Spinal cord (tissue), 10 donors: ENCODE measurements at places on chromosomes 7 and 10.

DNA sequence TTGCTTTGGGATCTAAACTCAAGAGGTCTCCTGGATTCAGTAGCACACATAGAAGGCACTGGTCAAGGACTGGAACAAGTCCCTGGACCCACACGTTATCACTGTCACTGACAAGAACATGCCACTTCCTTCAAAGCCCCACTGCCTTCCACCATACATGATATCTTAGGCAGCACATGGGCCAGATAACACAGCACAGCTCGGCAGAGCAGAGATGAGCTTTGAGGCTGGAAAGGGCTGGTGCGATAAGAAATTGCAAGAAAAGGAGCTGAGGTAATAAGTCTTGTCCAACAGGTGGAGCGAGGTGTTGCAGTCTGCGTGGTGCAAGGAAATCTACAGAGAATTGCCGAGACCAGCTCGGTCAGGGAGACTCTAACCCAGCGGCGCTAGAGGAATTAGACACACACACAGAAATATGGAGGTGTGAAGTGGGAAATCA lies 139.8 kb upstream of the CDK13 start:
- no peak for DNase-seq

DNA sequence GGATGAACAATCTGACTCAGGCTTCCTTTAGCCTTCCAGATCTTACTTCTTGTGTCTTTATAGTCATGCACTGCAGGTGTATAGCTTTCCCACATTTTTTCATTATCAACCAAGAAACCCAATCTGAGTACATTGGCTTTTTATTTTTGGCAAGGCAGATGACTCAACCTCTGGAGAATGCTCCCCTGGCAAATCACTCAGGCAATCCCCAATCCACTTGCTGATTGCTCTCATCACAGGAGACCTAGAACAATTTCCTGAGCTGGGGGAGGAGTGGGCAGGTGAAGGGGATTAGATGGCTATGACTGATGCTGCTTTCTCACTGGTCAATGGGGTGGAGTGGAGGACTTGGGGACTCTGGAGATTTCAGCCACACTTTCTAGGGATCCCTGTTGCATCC lies 134.4 kb downstream of the SLC16A9 start:
- no peak for DNase-seq

DNA sequence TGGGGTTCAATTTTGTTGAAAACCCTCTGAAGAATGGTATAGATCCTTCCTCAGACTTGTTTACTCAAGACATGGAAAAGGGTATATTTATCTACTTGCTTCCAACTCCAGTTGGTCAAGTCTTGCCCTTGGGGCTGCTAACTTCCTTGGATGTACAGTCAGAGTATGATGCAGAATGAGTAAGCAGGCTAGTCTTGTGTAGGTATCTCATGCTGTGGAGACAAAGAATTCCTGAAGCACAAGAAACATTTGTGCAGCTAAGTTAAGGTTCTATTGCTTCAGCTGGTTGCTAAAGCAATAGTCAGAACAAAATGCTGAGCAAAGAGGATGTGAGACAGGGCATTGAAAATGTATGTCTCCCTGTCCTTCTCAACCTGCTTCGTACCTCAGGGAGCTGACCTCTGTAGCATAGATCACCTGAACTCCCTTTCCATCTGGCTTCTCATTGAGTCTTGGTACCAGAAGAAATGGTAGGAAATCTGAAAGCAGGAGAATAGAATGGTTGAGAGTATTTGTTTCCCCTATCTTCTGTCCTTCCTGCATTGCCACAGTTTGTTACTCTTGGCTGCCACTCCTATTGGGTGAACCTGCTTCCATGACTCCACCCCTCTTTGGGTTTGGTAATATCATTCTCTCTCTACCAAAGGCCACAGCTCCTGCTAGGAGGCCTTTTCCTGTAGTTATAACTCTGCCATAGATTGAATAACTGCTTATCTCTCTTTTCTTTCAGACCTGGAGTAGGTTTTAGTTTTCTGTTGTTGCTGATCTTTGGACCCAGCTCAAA lies 346.0 kb downstream of the PHF14 start:
- no peak for DNase-seq

DNA sequence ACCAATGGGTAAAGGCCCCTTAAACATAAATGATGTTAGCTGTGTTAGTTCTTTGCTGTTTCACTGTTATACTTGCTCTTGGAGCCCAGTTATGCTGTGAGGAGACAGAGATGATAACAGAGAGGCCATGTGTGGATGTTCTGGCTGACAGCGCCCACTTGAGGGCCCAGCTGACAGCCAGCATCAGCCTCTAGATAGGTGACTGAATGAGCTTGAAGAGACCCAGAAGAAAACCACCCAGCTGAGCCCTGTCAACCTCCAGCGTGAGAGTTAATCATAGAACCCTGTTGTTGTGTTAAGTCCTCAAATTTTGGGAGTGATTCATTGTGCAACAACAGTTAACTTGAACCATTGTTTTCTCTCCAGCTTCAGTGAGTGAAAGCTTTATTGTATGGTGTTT lies 91.7 kb downstream of the GLRX3 start:
- no peak for DNase-seq
